ENCODE measurements at places on chromosomes 4 and X.

GRCh38 chr4:114688059-114688458, 89.5 kb downstream of the UGT8 start:
- DNase-seq = no peak

- no peak for DNase-seq
Measured at GRCh38 chr4:108140328-108140727, 28.4 kb downstream of the LEF1 start.

- DNase-seq = no peak
Measured at GRCh38 chr4:93876754-93877153, 48.2 kb downstream of the ATOH1 start.

GRCh38 chr4:169557061-169557636, 55.2 kb downstream of the NEK1 start:
- DNase-seq = no peak

DNA sequence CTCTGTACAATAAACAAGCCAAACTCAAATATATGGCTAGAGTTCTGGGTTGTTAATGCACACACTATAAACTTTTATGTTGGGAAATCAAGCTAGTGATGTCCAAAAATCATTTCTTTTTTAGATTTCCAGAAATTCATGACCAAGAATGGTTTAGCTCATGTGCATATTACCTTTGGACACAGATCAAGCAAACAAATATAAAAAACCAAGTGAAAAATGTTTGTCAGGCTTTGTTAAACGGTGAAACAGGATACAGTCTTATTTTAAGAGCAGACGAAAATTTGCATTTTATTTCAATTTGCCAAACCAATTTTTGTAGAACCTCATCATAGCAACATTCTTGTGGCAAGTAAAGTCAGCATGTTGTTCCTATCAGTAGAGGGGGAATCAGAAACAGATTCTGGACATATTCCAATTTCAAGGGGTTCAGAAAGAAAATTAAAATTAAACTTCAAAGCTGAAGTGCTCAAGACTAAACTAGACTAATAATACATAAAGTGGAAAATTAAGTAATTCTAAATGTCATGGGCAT, 413.6 kb downstream of the TRIML1 start:
- no peak for DNase-seq

- no peak for DNase-seq
Measured at GRCh38 chr4:121339307-121339706, 41.5 kb downstream of the QRFPR start.

GRCh38 chr4:162162672-162163071, 1.1 kb downstream of the FSTL5 start:
- DNase-seq = no peak

GRCh38 chrX:153620576-153620975, 21.6 kb upstream of the CCNQ start:
- no peak for DNase-seq

GRCh38 chr4:105149771-105150170, 3.1 kb downstream of the TET2 start:
- no peak for DNase-seq

- DNase-seq = no peak
Measured at GRCh38 chr4:175875993-175876771, 64.1 kb upstream of the GPM6A start.

DNA sequence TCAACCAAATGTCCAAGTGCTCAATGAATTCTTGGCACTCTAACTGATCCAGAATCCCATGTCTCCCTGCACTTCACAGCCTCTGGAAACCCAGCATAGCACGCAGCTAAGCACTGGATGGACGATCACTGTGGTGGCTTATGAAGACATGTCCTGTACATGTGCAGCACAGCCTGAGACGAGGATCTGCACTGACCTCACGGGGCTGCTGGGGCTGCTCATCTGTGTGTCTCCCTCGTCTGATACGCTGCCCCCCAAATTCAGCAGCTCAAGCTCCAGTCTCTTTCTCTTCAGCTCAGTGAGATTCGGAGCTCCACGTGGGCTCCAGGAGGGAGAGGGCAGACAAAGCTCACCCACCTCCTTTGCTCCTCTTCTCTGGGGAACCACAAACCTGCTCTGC, 126.9 kb downstream of the CPZ start:
- DNase-seq = no peak

GRCh38 chr4:165009493-165010227, 22.1 kb upstream of the TRIM60 start:
- DNase-seq = no peak

GRCh38 chr4:124278477-124278876, 434.1 kb downstream of the ANKRD50 start:
- peak; percentile 11 for DNase-seq

DNA sequence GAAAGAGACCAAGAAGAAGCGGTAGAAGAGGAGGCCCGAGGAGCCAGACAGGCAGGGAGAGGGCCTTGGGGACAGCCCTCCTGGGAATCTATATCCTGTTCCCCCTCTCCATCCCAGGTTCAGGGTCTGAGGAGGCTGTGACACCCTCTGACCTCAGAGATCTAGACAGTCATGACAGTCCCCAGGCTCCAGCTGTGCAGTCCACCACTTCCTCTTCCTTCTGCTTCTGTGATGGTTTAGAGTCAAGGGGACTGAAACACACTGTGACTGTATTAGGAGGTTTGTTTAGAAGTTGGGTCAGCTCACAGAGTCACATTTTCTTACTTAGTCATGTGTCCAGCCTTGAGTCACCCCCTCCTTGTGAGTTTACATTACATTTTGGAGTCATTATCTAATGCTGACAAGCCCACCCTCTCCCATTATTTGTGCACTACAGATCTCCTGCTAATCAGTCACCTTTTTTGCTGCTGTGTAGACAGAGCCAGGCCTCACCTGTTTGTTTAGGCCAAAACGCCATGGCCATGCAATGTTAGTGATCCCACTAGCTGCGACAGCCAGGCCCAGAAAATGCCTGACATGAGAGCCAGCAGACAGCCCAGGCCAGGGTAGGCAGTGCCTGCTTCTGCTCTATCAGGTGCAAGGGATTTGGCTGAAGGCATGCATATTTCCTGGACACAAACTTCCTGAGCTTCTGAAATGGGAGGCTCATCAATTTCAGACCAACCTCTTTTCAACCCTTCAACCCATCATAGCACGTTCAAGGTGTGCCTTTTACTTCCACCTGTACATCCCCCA, 26.0 kb downstream of the MANBA start:
- no peak for DNase-seq

DNA sequence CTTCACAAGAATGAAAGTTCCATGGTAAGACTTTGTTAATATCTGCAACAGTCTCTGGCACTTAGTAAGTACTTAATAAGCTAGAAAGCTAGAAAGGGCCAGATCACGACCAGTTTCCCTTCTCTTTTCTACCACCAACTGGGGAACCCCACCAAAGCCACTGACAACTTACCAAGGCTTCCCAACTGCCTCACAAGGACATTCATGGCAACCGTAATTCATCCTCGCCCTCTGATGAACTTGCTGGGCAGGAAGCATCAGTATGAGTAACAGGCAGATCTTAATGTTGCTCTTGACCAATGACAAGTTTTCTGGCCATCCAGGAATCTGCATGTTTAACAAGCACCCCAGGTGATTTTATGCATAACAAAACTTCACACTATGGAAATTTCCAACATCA, 23.2 kb upstream of the ZCCHC13 start:
- no peak for DNase-seq

- peak; percentile 100 for DNase-seq
Measured at GRCh38 chr4:156999175-156999517, 27.5 kb upstream of the PDGFC start.

DNA sequence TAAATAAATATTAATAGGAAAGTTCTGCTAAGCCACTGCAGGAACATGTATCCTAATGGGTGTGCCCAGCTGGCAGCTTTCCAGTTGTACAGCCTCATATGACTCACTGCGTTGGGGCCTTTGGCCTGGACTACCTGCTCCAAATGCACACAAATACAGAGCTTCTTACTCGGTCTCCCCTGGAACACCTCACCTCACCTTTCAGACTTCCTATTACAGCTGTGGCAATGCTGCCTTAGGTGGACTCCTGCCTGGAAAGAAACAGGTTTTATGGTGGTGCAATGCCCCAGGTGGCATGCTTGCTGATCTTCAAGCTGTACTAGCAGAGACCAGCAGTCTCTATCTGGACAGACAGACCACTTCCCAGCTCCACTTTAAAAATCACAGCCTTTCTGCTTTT, 85.7 kb upstream of the EXOC1L start:
- DNase-seq = no peak

- peak; percentile 12 for DNase-seq
Measured at GRCh38 chr4:22434895-22435294, 81.0 kb downstream of the ADGRA3 start.

GRCh38 chrX:57266871-57267270, 19.6 kb upstream of the FAAH2 start:
- no peak for DNase-seq

DNA sequence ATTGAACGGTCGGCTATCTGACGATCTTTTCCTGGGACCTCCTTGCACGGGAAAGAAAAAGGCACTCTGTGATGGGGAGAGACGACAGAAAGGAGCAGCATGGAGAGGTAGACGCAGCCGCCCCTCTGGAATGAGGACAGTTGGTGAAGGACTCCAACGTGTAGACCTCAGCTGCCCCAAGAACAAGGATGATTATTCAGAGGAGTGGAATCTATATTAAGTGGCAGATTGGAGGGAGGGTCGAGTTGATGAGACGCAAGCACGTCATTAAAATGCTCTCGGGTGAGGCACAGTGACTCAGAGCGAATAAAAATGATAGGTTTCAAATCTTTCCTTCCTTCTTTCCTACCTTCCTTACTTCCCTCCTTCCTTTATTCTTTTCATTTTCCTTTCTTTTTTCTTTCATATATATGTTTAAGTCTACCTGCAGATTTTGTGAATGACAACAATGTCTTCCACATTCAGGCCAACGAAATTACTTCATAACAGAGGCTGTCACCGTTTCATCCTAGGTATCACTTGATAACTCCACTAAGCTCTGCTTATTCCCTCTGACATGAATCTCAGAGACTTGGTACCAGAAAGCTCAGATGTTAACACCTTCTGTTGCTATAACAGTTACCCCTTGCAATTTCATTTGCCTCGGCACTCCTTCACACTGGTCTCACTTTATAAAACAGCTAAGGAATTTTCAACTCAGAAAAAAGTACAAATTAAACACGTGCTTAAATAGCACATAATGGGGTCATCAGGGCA, 110.0 kb upstream of the PPARGC1A start:
- DNase-seq = no peak

DNA sequence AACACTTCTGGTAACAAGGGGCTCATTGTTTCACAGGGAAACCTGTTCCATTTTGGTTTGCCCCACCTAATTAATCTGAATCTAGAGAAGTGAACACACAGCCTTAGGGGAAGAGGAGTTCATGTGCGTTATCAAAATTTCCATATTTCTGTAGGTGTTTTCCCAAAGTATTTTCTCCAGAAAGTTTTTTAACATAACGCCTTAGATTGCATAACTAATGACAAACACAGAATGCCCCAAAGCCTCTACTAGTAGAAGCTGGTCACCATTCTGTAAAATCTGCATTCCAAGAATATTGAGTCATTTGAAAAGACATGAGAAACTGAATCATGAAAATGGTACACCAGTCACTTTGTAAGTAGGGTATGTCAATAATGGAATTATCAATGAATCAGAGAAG, 41.1 kb downstream of the IL13RA2 start:
- no peak for DNase-seq

DNA sequence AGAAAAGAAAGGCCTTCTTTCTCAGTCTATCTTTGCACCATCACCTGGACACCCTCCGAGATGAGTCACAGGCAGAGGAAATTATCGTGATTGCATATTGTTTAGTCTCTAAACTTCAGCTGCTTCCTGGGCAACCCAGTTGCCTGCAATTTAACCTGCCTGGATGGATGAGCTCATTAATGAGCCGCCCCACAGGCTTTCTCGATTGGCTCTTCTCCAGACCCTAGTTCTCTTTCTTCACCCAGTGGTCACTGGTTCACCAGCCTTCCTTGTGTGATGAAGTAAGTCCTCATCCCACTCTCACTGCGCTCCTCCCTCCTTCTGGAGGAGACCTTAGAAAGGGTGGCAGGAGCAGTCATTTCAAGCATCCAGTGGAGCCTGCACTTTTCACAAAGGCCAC, 94.4 kb downstream of the SOWAHB start:
- DNase-seq = peak; percentile 62

- DNase-seq = no peak
Measured at GRCh38 chr4:119765951-119766350, 137.3 kb upstream of the PDE5A start.

GRCh38 chr4:15674926-15675325, 6.7 kb upstream of the FAM200B start:
- DNase-seq = no peak

Data from fibroblast of skin of left quadriceps (primary cell).